ENCODE measurements at places on chromosomes 6 and 20.

DNA sequence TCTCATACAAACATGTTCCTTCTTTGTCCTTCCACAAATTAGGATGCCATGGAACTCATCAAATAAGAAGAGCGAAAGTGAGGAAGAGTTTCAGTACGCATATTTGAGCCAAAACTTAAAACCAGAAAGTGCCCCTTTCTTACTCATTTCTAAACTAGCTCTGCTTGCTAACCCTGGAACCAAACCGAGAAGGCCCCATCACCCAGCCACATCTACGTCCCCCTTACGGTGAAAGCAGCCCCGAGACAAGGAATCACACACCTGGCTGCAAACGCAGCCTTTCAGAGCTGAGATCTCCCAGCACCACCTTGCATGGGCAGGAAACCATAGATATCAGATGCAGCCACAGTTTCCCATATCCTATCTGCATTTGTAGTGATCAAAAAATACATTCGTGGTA lies 28.5 kb downstream of the TRERF1 start:
- H3K4me3 ChIP-seq, result no peak overlapping the region
- H3K27ac ChIP-seq, result no peak overlapping the region
- no peaks in the 10 kb centered on the region for H3K36me3 ChIP-seq
- DNase-seq, result no peak

GRCh38 chr20:6705926-6706548 lies 61.4 kb upstream of the BMP2 start:
- no peaks in the 10 kb centered on the region for H3K27me3 ChIP-seq
- H3K36me3 ChIP-seq, result no peaks in the 10 kb centered on the region
- peak overlapping the region; percentile 83 for H3K27ac ChIP-seq
- no peaks in the 10 kb centered on the region for H3K4me1 ChIP-seq
- no peak for DNase-seq

DNA sequence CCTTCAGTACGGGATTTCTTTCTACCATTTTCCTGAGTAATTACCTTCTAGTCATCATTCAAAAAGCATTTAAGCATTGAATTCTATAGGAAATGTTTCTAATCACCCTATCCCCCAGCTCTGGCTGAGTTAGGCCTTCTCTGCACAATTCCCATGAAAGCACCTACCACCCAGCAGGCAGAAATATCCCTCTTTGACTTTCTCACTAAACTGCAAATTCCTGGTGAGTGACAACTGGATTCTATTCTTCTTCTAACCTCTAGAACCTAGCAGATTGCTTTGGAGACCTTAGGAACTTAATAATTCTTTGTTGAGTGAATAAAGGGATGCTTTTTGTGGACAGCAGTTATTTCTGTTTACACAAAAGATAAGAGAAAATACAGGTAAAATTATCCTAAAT lies 328.7 kb downstream of the LAMA2 start:
- H3K27ac ChIP-seq, result no peak overlapping the region
- no peak for DNase-seq
- no peaks in the 10 kb centered on the region for H3K36me3 ChIP-seq
- H3K4me1 ChIP-seq, result no peaks in the 10 kb centered on the region
- H3K27me3 ChIP-seq, result no peaks in the 10 kb centered on the region

GRCh38 chr6:7677229-7677628 lies 48.7 kb upstream of the BMP6 start:
- H3K27me3 ChIP-seq, result peaks cover 94% of the 10 kb centered on the region
- H3K4me3 ChIP-seq, result no peak overlapping the region
- no peaks in the 10 kb centered on the region for H3K4me1 ChIP-seq
- DNase-seq, result no peak

- no peak overlapping the region for H3K4me3 ChIP-seq
- H3K4me1 ChIP-seq, result no peaks in the 10 kb centered on the region
- H3K36me3 ChIP-seq, result no peaks in the 10 kb centered on the region
- no peaks in the 10 kb centered on the region for H3K27me3 ChIP-seq
Measured at GRCh38 chr6:52359403-52359802, 2.5 kb upstream of the PAQR8 start.

- no peaks in the 10 kb centered on the region for H3K4me1 ChIP-seq
- no peak overlapping the region for H3K4me3 ChIP-seq
- H3K36me3 ChIP-seq, result no peaks in the 10 kb centered on the region
- DNase-seq, result no peak
- no peaks in the 10 kb centered on the region for H3K27me3 ChIP-seq
Measured at GRCh38 chr6:18314317-18314997, 50.1 kb upstream of the DEK start.

GRCh38 chr6:11064836-11065235 lies 20.7 kb upstream of the ELOVL2 start:
- no peak overlapping the region for H3K4me3 ChIP-seq
- H3K4me1 ChIP-seq, result peaks cover 3% of the 10 kb centered on the region
- H3K27ac ChIP-seq, result no peak overlapping the region
- DNase-seq, result peak; percentile 39

- no peak for DNase-seq
- peaks cover 9% of the 10 kb centered on the region for H3K4me1 ChIP-seq
- H3K36me3 ChIP-seq, result no peaks in the 10 kb centered on the region
Measured at GRCh38 chr6:34235307-34236130, 1.2 kb upstream of the HMGA1 start.

GRCh38 chr6:44041461-44042260 lies 85.6 kb downstream of the MRPL14 start:
- no peak overlapping the region for H3K4me3 ChIP-seq
- H3K4me1 ChIP-seq, result peaks cover 42% of the 10 kb centered on the region
- no peaks in the 10 kb centered on the region for H3K27me3 ChIP-seq
- peak overlapping the region; percentile 99 for H3K27ac ChIP-seq

- H3K27ac ChIP-seq, result no peak overlapping the region
- H3K27me3 ChIP-seq, result no peaks in the 10 kb centered on the region
- H3K4me1 ChIP-seq, result no peaks in the 10 kb centered on the region
- no peak for DNase-seq
- H3K36me3 ChIP-seq, result no peaks in the 10 kb centered on the region
- H3K4me3 ChIP-seq, result no peak overlapping the region
Measured at GRCh38 chr6:71588490-71588889, 297.9 kb upstream of the RIMS1 start.

- peaks cover 18% of the 10 kb centered on the region for H3K4me1 ChIP-seq
- peak; percentile 66 for DNase-seq
- H3K4me3 ChIP-seq, result no peak overlapping the region
- no peaks in the 10 kb centered on the region for H3K27me3 ChIP-seq
- H3K36me3 ChIP-seq, result peaks cover 3% of the 10 kb centered on the region
Measured at GRCh38 chr20:58523072-58523970, 8.1 kb upstream of the APCDD1L start.

GRCh38 chr6:44712353-44713111 lies 325.0 kb downstream of the CDC5L start:
- H3K27me3 ChIP-seq, result no peaks in the 10 kb centered on the region
- no peaks in the 10 kb centered on the region for H3K4me1 ChIP-seq
- no peak overlapping the region for H3K27ac ChIP-seq
- no peaks in the 10 kb centered on the region for H3K36me3 ChIP-seq
- DNase-seq, result no peak
- H3K4me3 ChIP-seq, result no peak overlapping the region

DNA sequence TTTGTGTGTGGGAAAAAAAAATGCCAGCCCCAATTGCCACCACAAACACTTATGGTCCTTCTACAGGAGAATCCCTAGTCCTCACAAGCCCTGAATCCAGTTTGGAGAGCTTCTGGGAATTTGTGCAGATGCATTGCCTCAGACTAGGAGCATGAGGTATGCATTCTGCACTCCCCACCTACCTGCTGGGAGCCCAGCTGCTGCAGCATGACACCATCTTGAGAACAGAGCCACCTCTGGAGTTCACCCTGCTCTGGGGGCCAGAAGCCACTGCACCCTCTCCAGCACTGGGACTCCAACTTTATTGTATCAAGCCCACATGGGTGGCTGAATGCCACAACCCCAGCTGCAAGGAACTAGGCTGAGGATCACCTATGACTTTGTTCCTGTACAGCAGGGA lies 568.5 kb upstream of the ID4 start:
- H3K4me1 ChIP-seq, result no peaks in the 10 kb centered on the region
- H3K36me3 ChIP-seq, result no peaks in the 10 kb centered on the region
- DNase-seq, result no peak
- H3K4me3 ChIP-seq, result no peak overlapping the region

DNA sequence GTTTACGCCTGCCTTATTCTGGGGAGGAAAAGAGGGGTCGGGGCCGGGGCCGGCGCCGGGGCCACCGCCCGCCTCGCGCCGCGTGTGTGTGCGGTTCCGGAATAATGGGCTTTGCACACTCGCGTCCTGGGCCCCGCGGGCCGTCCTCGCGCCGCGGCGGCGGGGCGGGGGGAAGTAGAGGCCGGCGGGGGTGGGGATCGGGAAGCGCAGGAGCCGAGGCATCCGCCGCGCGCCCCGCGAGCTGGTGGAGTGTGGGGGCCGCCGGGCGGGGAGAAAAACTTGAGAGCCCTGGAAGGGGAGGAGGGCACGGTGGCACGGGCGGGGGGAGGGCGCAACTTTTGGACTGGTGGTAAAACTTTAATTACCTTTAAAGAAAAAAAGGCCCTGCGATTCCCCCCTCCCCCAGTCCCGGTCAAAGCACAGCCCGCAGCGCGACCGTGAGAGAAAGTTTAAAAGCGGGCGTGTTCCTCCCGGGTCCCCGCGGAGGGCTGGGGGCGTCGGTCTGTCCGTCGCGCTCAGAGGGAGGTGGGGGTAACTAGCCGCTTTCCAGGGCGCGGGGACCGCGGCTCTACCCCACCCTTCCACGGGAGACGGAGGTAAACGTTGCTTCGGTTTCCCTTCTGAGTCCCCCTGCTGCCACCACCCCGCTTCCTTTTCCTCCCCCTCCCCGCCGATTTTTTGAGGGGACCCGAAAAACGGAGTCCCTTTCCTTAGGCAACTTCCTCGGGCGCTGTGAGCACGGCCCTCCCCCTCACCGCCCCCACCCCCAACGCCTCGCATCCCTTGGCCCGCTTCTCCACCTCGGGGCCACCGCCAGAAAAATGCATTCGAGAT lies 1.9 kb downstream of the L3MBTL3 start:
- peak overlapping the region; percentile 86 for H3K4me3 ChIP-seq
- H3K27me3 ChIP-seq, result no peaks in the 10 kb centered on the region
- peak; percentile 26 for DNase-seq
- peak overlapping the region; percentile 56 for H3K27ac ChIP-seq
- H3K4me1 ChIP-seq, result peaks cover 10% of the 10 kb centered on the region

GRCh38 chr6:43306086-43306485 lies 2.5 kb downstream of the CRIP3 start:
- no peak overlapping the region for H3K27ac ChIP-seq
- no peaks in the 10 kb centered on the region for H3K4me1 ChIP-seq
- no peaks in the 10 kb centered on the region for H3K36me3 ChIP-seq
- DNase-seq, result no peak

GRCh38 chr6:43608807-43609206 lies 20.3 kb downstream of the GTPBP2 start:
- DNase-seq, result no peak
- H3K27me3 ChIP-seq, result no peaks in the 10 kb centered on the region
- H3K4me3 ChIP-seq, result no peak overlapping the region

GRCh38 chr20:60131375-60131774 lies 173.2 kb downstream of the CDH26 start:
- H3K4me1 ChIP-seq, result no peaks in the 10 kb centered on the region
- no peak overlapping the region for H3K27ac ChIP-seq
- no peak for DNase-seq
- H3K36me3 ChIP-seq, result no peaks in the 10 kb centered on the region
- H3K27me3 ChIP-seq, result no peaks in the 10 kb centered on the region
- H3K4me3 ChIP-seq, result no peak overlapping the region

DNA sequence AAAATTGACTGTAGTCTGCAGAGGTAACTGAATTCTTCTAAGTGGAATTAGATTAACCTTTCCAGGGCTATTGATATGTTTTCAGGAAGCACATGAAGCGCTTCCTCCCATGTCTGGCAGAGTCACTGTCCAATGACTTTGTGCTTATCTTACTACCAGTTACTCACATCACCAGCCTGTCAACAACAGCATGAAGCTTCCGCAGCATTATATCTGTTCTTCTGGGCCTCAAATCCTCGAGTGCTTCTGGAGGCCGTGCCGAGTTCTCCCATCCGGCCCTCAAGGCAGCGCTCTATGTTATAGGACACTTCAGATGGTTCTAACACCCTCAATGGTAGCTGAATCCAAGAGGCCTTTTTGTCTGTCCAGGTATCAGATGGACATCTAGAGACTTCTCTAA lies 33.2 kb downstream of the PSMG4 start:
- no peak overlapping the region for H3K27ac ChIP-seq
- H3K27me3 ChIP-seq, result no peaks in the 10 kb centered on the region
- no peaks in the 10 kb centered on the region for H3K36me3 ChIP-seq
- DNase-seq, result no peak
- H3K4me1 ChIP-seq, result no peaks in the 10 kb centered on the region
- no peak overlapping the region for H3K4me3 ChIP-seq

DNA sequence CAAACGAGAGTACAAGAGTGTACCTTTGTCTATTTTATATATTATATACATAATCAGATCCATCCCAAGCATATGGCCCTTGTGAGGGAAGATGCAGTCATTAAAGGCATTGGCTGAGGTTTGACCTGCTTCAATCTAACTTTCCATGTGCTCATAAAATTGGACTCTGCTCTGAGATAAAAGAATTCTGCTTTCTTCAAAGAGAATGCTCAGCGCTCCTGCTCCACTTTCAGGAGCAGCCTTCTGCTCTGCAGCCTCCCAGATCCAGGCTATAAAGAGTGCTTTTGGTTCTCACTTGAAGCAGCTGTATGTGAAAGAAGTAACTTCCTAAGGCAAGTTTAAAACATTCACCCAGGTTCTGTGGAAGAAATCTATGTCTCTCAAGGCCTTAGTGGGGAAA lies 45.3 kb downstream of the CD83 start:
- H3K4me3 ChIP-seq, result no peak overlapping the region
- H3K27me3 ChIP-seq, result no peaks in the 10 kb centered on the region
- H3K4me1 ChIP-seq, result no peaks in the 10 kb centered on the region
- H3K27ac ChIP-seq, result no peak overlapping the region
- DNase-seq, result no peak

- H3K4me1 ChIP-seq, result no peaks in the 10 kb centered on the region
- no peak overlapping the region for H3K4me3 ChIP-seq
- no peaks in the 10 kb centered on the region for H3K36me3 ChIP-seq
- no peak for DNase-seq
Measured at GRCh38 chr6:6707143-6707542, 118.6 kb downstream of the LY86 start.

GRCh38 chr6:147216915-147217314 lies 12.7 kb downstream of the STXBP5 start:
- no peak for DNase-seq
- no peak overlapping the region for H3K4me3 ChIP-seq
- H3K27ac ChIP-seq, result no peak overlapping the region
- peaks cover 51% of the 10 kb centered on the region for H3K36me3 ChIP-seq

GRCh38 chr6:168232989-168233874 lies 86.3 kb downstream of the DACT2 start:
- H3K27ac ChIP-seq, result no peak overlapping the region
- H3K36me3 ChIP-seq, result no peaks in the 10 kb centered on the region
- H3K27me3 ChIP-seq, result no peaks in the 10 kb centered on the region

GRCh38 chr20:9516234-9516871 lies 2.0 kb downstream of the LAMP5 start:
- H3K27ac ChIP-seq, result no peak overlapping the region
- H3K27me3 ChIP-seq, result peaks cover 11% of the 10 kb centered on the region
- H3K4me3 ChIP-seq, result peak overlapping the region; percentile 54
- peak; percentile 18 for DNase-seq

GRCh38 chr20:17281478-17281877 lies 54.6 kb downstream of the PCSK2 start:
- H3K36me3 ChIP-seq, result no peaks in the 10 kb centered on the region
- H3K4me1 ChIP-seq, result no peaks in the 10 kb centered on the region
- no peak overlapping the region for H3K27ac ChIP-seq
- peak; percentile 30 for DNase-seq
- no peaks in the 10 kb centered on the region for H3K27me3 ChIP-seq

- H3K4me1 ChIP-seq, result peaks cover 12% of the 10 kb centered on the region
- no peak overlapping the region for H3K4me3 ChIP-seq
- H3K27ac ChIP-seq, result no peak overlapping the region
- no peak for DNase-seq
- H3K36me3 ChIP-seq, result no peaks in the 10 kb centered on the region
Measured at GRCh38 chr6:4969609-4970285, 34.1 kb downstream of the RPP40 start.
